Ascending aorta (tissue), 2 donors: ENCODE measurements at places on chromosomes 3 and 15.

DNA sequence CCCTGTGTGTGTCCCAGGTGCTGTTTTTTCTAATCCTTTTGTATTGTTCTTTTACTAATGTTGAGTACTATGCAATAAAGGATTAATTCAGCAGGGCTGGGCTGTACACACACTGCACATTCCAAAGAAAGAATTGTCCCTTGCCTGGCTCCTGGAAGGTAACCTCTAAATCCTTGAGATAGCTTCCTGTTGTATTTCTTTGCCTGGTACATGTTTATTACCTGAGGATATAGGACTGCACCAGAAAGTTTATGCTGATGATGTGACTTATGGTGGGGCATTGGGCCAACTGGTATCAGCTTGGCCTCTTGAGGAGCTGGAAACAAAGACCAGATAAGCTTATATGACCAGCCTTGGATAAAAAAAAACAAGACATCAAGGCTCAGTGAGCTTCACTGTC is 26.6 kb upstream of the FAN1 start:
- DNase-seq: no peak

- no peak for DNase-seq
These were observed 9.3 kb downstream of the B2M start for GRCh38 chr15:44720460-44721176.

DNA sequence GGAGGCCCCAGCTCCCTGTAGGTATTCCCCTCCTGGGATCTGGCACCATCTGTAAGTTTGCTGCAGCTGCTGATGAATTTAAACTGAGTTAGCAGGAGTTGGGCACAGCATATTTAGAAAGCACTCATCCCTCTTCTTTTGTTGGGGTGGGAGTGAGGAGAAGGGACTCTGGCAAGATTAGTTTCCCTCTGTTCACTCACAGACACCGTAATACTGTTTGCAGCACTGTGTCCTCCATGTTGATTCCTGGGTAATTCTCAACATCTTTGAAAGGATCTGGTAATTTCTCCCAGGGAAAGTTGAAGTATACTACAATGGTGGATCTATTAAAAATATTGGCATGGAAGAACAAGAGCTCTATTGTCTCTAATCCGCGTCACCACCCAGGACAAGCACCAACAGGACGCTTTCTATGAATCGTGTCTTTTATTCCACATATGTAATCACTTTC is 173.3 kb downstream of the RBMS3 start:
- no peak for DNase-seq

GRCh38 chr3:64928683-64929082 is 240.9 kb upstream of the ADAMTS9 start:
- DNase-seq: no peak

GRCh38 chr3:43327582-43327979 is 41.2 kb downstream of the SNRK start:
- no peak for DNase-seq

DNA sequence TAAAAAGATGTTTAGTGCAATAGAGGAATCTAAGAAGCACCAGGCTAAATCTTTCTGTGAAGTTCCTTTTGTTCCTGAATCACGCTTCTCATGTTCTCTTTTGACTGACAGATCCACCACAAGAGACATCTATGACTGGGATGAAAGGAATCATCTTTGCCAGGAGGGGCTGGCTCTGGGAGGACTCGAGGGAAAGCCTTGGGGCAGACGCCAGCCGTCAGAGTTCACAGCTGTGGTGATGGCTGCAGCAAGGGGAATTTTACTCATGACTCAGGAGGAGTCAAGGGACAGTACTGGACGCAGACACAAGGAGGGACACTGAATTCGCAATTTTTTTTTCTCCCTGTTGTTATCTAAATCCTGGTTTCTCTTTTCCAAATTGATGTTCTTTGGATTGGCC is 38.7 kb downstream of the C3orf38 start:
- no peak for DNase-seq

DNA sequence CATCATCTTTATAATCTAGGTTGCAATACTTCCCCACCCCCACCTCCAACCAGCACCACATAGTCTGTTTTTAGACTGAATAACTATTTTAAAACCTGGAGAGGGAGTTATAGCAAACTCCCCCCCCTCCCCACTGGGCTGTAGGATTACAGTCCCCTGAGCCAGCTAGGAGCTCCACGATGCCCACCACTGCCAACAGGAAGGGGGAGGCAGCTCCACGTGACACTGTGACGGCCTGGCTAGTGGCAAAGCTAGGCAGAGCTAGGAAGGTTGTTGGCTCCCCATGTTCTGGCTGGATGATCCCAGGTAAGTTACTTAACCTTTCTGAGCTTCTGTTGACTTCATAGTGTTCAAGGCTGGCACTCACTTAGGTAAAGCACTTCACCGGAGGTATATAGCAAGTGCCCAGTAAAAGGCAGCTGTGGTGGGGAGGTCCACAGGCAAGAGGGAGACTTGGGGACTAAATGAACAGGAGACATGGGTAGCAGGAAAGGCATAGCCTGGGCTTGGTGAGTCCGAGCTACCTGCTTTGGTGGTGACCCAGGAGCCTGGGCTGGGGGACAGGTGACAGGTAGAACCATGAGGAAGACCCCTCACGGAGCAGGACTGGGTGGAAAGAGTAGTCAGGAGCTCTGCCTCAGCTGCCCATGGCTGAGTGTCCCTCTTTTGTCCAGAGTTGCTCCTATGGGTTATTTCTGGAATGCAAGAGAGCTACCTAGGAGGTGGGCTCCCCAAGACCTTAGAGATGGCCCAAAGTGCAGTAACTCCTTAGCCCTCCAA is 4.0 kb upstream of the TBC1D21 start:
- no peak for DNase-seq

DNA sequence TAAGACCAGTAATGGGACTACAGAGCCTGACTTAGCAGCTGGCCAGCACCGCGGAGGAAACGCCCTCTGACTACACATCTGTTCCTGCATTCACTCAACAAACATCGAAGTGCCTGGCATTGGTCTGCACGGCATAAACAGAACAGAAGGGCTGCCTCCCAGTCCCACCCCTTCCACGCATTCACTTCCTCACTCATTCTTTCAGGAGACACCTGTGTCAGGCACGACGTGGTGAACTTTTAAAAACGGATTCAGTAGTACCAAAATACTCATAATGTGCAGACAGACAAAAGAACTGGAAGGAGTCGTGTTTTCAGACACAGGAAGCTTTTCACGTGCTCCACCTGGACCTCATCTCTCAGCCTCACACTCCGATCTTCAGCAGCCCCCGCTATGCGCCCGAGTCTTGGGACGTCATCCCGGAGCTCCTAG is 123.3 kb downstream of the XXYLT1 start:
- DNase-seq: no peak

DNA sequence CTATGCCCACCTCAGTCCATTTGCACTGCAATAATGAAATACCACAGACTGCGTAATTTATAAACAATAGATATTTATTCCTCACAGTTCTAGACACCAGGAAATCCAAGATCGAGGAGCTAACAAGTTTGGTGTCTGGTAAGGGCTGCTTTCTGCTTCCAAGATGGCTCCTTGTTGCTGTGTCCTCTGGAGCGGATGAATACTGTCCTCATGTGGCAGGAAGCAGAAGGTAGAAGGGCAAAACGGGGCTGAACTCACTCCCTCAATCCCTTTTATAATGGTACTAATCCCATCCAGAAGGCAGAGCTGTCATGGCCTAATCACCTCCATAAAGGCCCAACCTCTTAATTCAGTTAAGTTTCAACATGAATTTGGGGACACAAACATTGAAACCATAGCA is 75.3 kb downstream of the P2RY1 start:
- no peak for DNase-seq

DNA sequence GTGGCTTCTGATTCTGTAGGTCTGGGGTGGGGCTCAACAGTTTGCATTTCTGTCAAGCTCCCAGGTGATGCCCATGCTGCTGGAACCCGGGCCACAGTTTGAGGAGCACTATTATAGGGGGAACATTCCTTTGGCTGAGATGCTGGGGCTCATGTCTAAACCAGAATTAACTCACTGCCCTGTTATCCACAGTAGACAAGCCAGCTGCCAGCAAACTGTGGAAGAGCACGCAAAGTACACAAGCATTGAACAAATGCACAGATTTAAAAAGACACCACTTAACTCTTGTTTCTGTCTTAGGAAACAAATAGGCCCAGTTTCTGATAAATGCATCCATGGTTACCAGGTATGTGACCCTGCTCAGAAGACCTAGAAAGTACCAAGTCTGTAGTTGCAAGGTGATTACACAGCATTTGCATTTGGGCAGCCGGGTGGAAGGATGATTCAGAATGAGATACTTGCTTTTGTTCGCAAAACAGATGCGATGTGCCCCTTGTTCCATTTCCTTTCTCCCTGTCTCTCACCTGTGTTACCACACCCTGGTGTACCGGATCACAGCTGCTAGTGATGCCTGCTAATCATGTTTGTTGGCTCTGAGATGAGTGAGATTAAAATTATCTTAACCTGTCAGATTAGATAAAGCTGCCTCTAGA is 12.4 kb downstream of the GYG1 start:
- no peak for DNase-seq

DNA sequence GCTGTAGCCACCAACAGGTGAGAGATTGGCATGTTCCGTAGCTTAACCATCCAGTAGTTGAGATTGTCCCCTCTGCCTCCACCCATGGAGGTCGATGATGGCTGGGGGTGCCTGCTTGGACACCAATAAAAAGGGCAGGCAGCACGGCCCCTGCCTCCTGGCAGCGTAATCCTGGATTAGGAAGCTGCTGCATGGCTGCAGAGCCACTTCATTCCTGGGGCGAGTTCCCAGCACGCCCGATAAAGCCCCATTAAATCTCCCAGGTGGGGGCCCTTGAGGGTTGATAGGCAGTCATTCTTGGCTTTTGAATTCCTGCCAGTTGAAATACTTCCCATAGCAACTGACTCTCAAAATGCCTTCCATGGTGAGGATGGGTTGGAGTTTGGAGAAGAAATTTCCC is 67.8 kb downstream of the PLXNA1 start:
- no peak for DNase-seq

DNA sequence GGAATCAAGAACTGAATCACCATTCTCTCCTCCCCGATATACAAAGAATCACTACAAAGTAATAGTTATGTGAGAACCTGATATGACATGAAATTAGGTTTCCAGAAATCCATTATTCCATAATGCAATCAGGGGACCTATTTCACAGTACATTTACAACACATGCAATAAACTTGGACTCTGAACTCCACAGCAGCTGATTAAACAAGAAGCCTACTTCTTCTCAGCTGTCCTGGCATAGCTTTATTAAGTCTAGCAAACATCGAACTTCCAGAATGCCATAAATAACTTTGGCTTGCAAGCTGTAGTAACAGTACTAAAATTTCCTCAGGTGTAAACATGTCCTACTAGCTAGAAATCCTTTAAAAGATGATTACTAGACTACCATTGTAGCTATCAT is 17.8 kb downstream of the PDCD10 start:
- DNase-seq: no peak

DNA sequence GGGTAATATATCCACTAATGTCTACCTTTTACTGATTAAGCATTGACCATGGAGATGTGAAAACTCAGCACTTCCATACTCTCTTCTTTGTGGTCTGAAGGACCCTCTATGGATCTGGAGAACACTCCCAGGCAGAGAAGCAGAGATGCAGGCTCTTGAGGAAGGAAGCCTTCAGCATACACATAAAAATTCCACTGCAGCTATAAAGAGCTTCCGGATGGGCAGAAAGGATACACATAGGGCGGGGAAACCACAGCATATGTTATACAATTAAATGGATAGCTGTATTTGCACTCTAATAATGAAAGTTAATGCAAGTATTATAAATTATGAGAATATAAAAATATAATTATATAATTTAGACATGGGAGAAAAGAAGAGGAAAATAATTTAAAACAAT is 1258.2 kb upstream of the ALCAM start:
- DNase-seq: no peak

DNA sequence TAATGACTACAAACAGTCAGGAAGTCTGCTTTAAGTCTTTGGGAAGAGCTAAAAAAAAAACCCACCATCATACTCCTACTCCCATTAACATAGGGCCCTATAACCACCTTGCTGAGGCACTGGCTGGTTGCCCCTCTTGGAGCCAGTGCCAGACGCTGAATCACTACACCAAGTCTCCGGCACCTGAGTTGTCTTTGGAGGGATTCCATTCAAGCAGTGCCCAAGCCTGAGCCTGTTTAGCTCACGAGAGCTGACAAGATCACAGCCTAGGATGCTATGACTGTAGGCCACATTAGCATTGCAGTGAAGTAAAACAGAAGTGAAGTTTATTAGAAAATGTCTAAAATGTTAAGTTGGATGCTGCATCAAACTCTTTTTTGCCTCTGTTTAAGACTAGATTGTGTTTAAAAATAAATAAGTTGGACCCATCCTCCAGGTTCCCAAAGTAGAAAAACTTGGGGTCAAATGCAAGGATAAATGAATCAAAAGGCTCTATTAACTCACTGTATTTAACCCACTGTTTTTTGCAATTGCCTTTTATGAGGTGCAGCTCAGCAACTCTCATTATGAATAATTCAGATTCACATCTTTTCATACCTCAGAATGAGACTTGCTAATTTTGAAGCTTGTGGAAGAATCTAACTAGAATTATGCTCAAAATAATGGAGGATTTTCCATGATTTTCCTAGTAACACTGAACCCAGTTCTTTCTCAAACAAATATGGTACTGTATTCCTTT is 461.9 kb downstream of the FOXP1 start:
- no peak for DNase-seq

DNA sequence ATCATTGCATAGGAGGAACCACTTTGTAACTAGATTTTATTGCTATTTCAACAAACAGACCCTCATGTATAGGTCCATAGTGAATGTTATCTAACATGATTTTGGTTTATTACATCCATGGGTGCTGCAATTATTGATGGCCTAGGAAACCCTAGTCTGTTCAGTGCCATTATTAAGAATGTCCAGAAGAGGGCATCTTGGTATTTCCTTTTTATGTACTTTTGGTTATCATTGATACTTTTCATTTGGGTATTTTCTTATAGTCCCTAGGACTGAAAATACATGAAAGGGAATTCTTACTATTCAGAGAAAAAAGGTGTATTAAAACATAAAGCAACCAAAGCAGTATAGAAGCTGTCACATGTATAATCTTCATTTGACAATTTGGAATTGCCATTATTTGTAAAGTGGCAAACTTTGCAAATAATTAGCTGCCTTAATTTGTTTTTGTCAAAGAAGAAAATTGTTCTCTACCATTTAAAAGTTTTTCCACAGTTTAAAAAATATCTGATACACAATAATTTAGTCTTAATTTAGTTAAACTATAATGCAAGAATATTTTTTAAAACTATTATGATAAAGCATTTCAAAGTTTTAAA is 48.7 kb downstream of the CNOT10 start:
- DNase-seq: no peak

- no peak for DNase-seq
These were observed 17.9 kb downstream of the LIPH start for GRCh38 chr3:185534511-185534910.

DNA sequence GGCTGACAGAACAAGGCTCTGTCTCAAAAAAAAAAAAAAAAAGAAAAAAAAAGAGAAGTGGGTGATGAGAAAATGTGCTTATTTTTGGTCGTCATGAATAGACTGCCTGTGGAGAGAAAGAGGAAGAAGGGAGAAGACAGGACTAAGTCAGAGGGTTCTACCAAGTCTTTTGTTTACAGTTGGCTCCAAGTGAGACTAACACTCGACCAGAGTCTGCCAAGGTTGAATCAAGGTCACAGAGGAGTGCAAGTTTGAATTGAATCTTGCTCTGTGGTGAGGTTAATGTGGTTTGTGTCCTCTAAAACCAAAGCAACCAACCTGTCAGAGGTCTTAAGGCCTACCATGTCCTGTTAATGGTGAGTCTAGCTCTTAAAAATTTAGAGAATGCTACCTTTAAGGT is 334.1 kb upstream of the GRM7 start:
- no peak for DNase-seq

- no peak for DNase-seq
These were observed 855 bp upstream of the ABHD5 start for GRCh38 chr3:43689766-43690399.
